ENCODE measurements at places on chromosomes 4 and X.
A peak's percentile ranks its signal among the peaks of the same experiment; 100 is the strongest.

GRCh38 chr4:172055046-172055445 is 241.8 kb downstream of the GALNTL6 start:
- DNase-seq, result no peak

- peak; percentile 14 for DNase-seq
Observed at GRCh38 chrX:114075073-114075673, 508.7 kb upstream of the HTR2C start.

- DNase-seq, result peak; percentile 8
Observed at GRCh38 chr4:56575820-56576429, 70.3 kb downstream of the ARL9 start.

DNA sequence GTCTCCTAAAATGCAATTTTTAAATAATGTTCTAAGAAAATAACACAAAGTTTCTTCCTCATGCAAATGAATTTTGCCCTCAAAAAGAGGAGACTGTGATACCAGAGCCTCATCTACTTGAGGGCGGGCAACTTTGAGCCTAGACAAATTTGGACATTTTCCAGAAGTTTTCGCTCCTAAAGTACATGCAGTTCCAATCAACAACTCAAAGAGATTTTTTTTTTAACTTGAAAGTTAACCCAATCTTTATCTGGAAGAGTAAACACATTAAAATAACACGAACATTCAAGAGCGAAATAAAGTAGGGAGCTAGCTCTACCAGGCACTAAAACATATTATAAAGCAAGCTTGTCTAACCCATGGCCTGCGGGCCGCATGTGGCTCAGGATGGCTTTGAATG is 29.4 kb upstream of the FBXW7 start:
- no peak for DNase-seq

GRCh38 chr4:148068065-148068911 is 336.4 kb downstream of the ARHGAP10 start:
- no peak for DNase-seq

DNA sequence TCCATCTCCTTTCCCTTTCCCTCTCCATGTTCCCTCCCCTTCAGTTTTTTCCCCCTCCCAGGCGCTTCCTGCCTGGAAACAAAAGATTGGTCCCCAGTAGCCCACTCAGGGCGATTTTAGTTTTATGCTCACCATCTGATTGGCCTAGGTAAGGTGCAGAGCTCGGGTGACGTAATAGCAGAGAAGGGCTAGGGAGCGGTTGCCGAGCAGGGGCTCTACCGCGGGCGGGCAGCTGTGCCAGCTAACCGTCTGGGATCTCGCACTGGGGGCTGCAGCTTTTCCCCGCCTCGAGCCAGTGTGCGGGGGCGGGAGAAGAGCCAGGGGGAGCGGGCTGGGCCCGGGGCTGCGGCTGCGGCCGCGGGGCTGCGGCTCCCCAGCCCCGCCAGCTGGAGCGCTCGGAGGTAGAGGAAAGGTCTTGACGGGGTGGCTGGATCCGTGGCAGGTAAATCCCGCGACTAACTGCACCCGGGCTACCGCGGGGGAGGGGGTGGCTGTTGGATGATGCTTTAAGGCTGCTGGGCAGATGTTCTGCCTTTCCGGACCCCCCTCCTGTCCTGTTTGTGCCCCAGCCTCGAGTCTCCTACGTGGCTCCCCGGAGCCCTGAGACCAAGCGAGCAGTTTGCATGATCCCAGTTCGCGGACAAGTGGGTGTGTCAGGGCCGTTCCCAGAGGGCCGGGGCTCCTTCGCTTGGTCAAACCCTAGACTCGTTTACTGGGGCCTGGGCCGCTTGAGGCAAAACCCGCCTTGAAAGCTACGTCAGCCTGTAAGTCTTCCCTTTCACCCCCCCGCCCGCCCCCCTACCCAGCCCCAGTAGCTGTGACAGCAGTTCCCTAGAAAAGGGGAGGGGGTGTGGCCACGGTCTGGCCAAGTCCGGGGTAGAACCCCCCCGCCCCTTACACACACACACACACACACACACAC is at the start of gene PAK3:
PAK3 (plus strand) TSS at position 218 of the 922 bp plus-strand sequence. CDS start 26,913 bp downstream, outside the sequence.
- peak; percentile 80 for DNase-seq

- DNase-seq, result peak; percentile 20
Observed at GRCh38 chr4:22607382-22607781, 85.4 kb upstream of the GBA3 start.

DNA sequence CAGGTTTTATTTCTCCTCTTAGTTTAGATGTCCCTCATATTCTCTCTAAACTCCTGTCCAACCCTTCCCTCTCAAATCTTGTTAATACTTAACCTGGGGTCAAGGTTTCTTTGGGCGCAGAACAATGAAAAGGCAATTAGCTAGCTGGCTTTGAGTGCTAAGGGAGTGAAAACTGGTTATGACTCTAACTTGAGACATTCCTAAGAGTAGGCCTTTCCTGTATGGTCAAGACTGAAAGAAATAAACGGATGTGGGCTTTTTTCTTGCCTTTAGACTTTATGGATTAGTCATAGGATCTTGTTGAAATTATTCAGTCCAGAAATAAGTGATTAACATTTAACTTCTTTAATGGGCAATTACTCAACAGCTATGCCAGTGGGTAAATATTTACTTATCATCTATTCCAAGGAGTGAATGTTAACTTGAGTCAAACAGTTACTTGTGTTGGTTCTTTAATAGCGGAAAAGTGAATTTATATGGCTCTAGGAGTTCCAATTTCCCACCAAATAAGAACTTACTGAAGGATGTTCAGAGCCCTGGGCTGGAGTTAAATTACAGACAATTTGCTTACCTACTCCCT is 141.7 kb upstream of the SCML1 start:
- DNase-seq, result no peak

Measured in NCI-H1417 (cell line).